NCI-H2227 treated with DMSO at 0.1 percent for 48 hours (cell line): ENCODE measurements at places on chromosomes 2 and 18.

DNA sequence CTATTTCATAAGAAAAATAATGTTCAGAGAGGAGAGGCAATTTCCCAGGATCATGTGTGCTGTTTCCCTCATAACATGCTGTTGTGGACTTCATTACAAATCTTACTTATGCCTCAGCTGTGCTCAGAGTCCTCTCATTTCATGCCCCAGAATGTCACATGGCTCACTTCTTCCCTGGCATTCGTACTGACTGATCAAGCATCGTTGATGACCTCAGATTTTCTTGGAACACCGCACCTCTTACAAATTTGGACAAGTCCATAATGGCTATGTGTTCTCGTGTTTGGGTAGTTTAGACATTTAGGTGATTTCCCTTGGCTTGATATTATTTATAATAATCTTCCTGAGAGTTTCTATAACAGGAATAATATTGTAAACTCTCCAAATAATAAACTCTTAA lies 32.9 kb downstream of the SERPINB7 start:
- DNase-seq = no peak

GRCh38 chr18:12278215-12278671 lies 24.1 kb downstream of the CIDEA start:
- no peak for DNase-seq

- DNase-seq = no peak
These were observed 22.6 kb downstream of the POMC start for GRCh38 chr2:25145803-25146202.

DNA sequence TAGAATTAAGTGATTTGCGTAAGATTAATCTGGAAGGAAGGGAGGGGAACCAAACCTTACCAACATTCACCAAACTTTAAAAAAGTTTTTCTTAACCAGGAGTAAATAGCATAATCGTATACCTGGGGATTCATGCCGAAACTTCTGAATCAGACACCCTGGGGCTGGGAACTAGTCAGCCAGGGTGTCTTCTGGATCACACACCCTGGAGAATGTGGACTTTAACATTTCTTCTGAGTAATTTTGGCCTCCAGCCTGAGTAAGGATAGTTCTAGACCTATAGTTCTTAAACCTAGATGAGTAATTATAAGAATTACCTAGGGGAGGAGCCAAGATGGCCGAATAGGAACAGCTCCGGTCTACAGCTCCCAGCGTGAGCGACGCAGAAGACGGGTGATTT lies 44.1 kb upstream of the MEIS1 start:
- DNase-seq = no peak

- DNase-seq = no peak
These were observed 956 bp downstream of the ESPNL start for GRCh38 chr2:238100821-238101771.

- peak; percentile 67 for DNase-seq
These were observed 1.6 kb downstream of the ST8SIA3 start for GRCh38 chr18:57353940-57354461.

DNA sequence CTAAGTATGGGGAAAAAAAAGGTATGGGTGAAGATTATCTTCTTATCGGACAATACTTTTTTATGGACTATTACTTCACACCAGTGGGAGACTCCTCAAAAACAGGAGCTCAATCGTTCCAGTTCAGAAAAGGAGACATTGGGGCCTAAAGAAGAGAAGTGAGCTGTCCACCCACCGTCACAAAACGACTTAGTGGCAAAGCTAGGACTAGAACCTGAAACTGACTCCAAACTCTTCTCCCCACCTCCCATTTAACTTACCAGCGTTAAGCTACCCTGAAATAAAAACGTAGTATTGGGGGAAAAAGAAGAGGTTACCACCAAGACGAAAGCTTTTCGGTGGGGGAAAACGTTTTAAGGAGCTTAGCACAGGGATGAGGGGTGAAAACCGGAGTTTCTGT lies 503 bp downstream of the GTF3C3 start:
- DNase-seq = no peak
